ENCODE measurements at places on chromosomes 6 and 20.
A peak's percentile ranks its signal among the peaks of the same experiment; 100 is the strongest.

DNA sequence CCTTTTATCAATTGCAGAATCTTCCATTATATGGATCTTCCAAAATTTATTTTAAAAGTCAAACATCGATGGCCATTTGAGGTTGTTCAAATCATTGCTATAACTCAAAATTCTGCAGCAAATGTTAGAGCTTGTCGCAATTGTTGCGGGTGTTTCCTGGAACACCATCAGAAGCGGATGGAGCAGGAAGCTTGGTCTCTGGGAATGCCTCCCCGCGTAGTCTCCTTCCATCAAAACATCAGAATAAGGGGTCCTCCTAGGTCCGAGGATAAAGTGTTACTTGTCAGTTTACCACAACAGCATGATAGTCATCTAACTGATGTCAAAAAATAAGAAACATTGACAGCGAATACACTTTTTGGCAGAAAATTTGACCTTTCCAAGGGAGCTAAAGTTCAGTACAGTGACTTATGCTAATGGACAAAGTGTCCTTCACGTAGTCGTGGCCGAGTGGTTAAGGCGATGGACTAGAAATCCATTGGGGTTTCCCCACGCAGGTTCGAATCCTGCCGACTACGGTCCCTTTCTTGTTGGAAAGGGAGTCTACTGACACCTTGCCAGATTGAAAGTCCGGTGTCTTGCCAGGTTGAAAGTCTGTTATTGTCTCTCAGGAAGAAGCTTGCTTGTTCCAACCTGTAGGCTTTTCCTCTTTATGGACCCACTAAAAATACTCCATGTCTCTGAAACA is 59.0 kb upstream of the ZNF184 start:
- no peak for DNase-seq

DNA sequence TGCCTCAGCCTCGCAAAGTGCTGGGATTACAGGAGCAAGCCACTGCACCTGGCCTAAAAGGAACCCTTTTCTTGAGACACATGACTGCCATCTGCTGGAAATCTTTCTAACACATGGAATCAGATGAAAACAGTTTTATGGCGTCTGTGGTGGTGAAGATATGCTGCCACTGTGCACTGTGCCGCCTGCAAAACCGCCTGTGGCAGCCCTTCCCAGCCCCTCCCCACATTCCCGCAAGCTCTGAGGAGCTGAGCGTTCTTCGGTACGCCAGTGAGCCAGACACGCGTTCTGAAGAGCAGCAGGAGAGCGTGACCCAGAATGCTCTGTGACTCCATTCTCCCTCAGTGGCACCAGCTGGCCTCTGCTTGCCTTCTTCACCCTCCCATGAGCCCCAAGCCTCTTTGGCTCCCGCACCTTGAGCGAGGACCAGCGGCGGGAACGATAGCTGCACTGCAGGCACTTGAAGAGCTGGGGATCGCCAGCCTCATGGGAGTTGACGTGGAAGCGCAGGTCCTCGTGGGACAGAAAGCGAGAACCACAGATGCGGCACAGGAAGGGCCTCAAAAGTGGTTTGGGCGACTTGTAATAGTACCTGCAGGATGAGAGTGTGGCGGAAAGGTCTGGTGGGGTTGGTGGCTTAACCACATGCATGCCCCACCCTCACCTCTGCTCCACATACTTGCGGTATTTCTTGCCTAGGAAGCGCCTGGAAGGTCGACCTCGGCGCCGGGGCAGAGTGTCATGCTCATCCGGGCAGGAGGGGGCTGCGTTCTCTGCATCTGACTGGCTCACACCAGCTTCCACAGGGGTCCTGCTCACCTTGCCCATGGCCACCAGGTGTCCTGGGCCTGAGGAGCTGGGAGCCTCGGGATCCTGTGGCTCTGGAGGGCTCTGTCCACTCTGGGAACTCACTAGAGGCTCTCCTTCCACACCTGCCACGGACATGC is 8.7 kb downstream of the ZNF335 start:
- no peak for DNase-seq

GRCh38 chr20:23122796-23123655 is 36.9 kb upstream of the CD93 start:
- no peak for DNase-seq

DNA sequence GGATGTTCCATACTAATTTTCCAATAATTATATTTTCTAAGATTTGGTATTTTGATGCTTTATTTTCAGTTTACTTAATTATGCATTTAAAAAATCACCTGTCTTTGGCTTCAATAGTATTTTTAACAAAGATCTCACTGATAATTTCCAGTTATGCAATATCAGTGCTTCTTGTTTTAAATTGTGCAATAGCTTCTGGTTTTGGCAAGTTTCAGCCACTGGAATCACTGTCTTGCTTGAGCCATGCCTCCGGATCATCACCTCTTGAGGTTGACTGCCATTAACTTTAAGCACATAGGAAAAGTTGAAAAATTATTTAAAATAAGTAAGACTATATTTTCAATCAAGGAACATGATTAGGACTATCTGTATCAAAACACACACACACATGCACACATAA is 1242.1 kb downstream of the HACE1 start:
- DNase-seq: no peak

- no peak for DNase-seq
These were observed 1.0 kb downstream of the NUDT3 start for GRCh38 chr6:34391473-34391785.

- no peak for DNase-seq
These were observed 1.6 kb downstream of the MYLIP start for GRCh38 chr6:16130437-16130891.

DNA sequence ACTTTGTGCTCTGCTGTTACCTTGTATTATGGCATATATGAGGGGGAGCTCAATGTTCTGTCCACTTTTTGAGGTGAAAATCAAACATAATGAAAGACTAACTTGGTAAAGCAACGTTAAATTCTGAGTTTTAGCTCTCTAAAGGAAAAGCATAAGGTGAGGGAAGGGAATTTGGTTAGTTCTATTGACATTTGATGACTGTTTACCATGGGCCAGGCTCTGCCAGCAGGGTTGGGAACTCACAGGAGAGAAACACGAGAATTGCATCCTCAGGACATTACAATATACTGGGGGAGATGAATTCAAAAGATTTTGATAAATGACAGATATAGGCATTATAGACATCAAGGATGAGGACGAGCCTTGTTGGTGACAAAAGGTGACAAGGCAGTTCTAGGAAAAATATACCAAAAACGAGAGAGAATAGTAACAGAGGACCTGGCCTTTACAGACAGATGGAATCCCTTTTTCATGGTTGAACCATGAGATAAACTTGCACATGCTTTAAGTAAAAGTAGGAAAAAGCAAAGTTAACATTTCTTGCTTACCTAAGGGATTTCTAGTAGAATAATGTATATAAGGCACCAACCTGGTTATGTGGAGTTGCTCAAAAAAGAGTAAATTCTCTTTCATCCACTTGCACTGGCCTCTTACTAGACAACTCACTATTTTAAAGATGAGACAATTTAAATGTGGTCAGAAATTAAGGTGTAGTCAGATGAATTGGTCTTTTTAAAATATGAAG is 191.4 kb downstream of the NKAIN2 start:
- DNase-seq: no peak

GRCh38 chr20:47990507-47991150 is 205.3 kb upstream of the SULF2 start:
- DNase-seq: no peak

DNA sequence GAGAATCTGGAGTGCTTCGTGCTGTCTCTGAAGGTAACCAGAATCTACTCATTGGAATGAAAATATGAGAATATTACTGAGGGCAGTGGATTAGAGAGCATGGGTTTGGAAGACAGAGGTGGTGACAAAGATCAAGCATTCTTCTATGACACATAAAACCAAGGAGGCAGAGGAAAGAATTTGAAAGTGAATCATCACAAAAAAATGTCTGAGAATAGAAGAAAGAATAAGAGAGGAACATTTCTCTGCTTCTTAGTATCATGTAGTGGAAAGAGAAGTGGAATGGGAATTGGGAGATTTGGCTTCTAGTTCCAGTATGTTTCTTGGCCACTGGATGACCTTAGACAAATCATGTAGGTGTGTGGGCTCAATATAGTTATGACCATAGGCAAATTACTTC is 474.0 kb downstream of the TFAP2B start:
- DNase-seq: no peak

DNA sequence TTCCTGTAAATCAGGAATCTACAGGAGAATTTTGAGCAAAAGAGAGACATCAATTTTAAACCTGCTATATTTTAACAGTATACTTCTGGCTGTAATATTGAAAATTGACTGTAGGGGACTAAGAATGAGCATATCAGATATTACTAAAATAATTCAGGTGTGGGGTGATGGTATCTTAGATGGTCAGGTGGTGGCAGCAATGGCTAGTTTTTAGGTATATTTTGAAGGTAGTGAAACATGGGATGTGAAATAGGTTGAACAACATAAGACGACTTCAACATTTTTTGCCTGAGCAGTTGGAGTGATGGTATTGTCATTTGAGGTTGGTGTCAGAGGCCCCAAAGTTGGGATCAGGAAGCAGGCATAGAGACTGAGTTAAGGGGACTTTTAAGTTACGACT is 32.1 kb downstream of the FAM83B start:
- DNase-seq: no peak

- DNase-seq: no peak
These were observed 58.8 kb downstream of the TXNDC5 start for GRCh38 chr6:7851780-7852179.

GRCh38 chr6:35258858-35259193 is 709 bp upstream of the ZNF76 start:
- no peak for DNase-seq

GRCh38 chr6:36977470-36977941 is 8.5 kb downstream of the MTCH1 start:
- no peak for DNase-seq

DNA sequence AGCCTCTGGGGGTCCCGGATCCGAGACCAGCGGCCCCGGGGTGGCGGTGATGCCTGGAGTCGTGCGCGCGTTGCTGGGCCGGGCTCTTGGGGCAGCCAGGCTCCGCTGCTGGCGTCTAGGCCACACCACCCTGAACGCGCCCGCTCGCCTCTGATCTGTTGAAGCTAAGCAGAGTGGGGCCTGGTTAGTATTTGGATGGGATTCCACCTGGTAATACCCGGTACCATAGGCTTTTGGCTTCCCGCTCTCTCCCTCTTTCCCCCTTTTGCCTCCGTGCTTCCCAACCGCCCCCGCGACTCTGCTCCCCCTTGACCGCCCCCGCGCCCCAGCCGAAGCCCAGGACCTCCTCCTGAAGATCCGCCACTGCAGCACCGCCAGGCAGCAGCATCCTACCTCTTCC is 1383.5 kb upstream of the DEFB115 start:
- DNase-seq: peak; percentile 2

- DNase-seq: no peak
These were observed 153.4 kb downstream of the MBOAT1 start for GRCh38 chr6:20058912-20059311.

GRCh38 chr6:131172222-131172621 is 37.0 kb downstream of the AKAP7 start:
- no peak for DNase-seq

GRCh38 chr6:75205776-75206575 is at the start of gene COL12A1:
Gene COL12A1 (minus strand): TSS chr6:75206053. CDS start chr6:75202792, 3,261 bp downstream.
- DNase-seq: no peak

- no peak for DNase-seq
These were observed 72.1 kb downstream of the GFRAL start for GRCh38 chr6:55399351-55399750.

DNA sequence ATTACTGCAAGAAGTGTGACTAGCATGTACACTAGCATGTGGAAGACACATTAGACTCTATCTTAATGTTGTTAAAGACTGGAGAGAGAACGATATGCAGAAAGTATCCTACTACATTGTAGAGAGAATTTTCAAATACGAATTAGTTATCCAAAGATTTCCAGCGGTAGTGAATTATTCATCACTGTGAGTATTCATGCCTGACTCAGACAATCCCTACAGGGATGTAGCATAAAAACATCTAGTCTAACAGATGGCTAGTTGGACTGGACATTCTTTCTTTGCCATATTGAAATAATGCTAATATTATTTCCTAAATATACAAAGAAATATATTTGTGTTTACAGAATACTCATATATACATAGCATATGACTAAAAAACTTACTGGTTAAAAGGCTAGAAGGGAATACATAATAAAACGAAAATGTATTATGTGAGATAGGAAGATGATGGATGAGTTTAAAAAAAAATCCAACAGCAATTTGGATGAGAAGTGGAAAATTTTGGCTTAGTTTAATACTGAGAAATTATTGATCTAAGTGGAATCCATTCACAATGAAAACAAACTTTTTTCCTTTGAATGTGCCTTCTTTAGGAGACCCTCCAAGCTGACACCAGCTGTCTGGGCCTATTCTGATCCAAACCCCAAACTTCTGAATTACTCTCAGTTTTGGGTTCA is 580.7 kb downstream of the RFPL4B start:
- DNase-seq: no peak

GRCh38 chr6:135906542-135906941 is 55.0 kb downstream of the PDE7B start:
- DNase-seq: no peak

- DNase-seq: no peak
These were observed 963 bp upstream of the RMND1 start for GRCh38 chr6:151452750-151453427.

DNA sequence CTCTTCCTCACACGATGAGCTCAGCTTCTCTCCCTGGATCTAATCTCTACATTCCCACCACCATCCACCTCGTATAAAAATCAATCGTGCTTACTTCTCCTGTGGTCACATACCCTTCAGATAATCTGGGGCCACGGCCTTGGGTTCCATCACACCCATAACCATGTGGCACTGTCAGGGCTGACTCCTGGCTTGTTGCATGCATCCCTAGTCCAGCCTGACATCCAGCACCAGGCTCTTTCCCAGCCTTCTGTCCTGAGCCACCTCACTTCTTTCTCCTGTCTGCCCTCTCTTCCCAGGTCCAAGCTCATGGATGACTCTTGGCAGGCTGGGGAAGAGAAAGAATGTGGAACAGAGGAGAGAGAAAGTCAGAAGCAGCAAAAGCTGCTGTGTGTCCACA is 199.8 kb downstream of the BACH2 start:
- no peak for DNase-seq

DNA sequence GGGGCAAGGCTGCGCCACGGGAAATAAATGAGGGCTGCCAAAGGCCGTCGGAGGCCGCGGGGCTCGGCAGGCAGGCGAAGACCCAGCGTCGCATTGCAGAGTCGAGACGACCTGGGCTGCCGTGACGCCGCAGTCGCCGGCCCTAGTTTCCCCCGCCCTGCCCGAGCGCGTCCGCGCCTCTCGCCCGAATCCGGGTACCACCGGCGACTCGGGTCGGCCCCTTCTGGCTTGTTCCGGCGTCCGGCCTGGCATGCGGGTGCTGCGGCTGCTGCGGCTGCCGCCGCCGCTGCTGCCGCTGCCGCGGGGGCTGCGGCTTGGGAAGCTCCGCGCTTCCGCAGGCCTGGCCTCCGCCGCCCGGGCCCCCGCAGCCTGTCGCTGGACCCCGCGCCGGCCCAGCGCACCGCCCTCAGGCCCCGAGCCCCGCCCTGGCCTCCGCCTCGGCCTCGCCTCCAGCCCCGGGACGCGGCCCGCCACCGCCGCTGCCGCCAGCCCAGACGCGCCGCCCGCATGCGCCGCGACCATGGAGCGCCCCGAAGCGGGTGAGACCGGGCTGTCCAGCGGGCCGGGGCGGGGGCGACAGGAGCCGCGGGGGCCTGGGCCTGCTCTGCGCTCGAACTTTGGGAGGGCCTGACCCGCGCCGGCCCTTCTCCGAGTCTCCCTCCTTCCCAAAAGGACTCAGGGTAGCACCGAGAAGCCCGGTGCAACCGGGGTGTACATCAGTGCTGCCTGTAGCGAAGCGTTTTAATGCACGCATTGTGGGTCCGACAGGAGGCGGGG is at the start of gene AKAP7:
TSS of gene AKAP7 (plus strand) at position 224 of the 777 bp plus-strand sequence. CDS start at position 521, 297 bp downstream.
- no peak for DNase-seq

GRCh38 chr6:32559747-32560146 is 29.7 kb upstream of the HLA-DRB5 start:
- no peak for DNase-seq

GRCh38 chr20:20414640-20415220 is 46.8 kb downstream of the INSM1 start:
- no peak for DNase-seq
